Neural progenitor cell (in vitro differentiated cells): ENCODE measurements at places on chromosomes 6 and 20. TPM values are rescaled to one million over a fixed set of nuclear protein-coding genes. Genes with fewer than 3 reads are reported as not detected.

MYH7B gene
- 0.03 TPM in 1 of 2 replicates, not detected in the other for total RNA-seq

GRCh38 chr20:63979229-63979556 lies 249 bp downstream of the SAMD10 start:
- H3K36me3 ChIP-seq, result no peaks in the 10 kb centered on the region
- DNase-seq, result peak; percentile 45
- no peak overlapping the region for H3K27ac ChIP-seq
- peak overlapping the region; percentile 83 for H3K4me3 ChIP-seq

DNA sequence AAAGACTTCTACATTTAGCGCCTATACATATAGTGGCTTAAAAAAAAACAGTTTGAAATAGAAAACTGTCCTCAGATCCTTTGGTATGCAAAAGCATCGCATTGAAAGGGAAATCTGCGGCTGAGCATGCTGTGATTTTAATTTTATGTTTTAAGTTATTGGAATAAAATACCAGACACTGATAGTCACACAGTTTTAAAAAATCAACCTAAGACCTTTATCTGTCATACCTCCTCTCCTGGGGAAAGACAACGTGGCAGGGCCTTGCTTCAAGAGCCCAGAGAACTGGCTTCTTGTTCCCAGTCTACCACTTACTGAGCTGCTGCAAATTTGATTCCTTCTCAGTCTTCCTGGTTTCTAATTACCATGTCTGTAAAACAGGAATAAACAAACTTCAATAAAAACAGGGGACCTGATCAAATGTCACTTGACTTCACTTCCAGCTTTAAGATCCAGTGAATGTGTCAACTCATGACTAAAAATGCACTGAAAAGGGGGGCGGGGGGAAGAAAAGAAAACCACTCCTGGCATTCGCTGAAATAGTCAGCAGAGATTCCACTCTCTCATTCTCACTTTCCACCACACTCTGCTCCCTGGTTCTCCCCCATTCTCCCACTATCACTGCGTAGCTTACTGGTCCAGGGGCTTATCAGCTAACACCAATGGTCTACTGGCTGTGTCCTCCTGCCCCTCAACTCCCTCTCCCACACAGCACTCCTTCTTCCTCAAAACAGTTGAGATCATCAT lies 494.7 kb upstream of the MARCKS start:
- no peak for DNase-seq
- no peak overlapping the region for H3K4me3 ChIP-seq
- no peaks in the 10 kb centered on the region for H3K27me3 ChIP-seq
- no peaks in the 10 kb centered on the region for H3K36me3 ChIP-seq
- no peak overlapping the region for H3K27ac ChIP-seq
- H3K4me1 ChIP-seq, result peaks cover 10% of the 10 kb centered on the region

DNA sequence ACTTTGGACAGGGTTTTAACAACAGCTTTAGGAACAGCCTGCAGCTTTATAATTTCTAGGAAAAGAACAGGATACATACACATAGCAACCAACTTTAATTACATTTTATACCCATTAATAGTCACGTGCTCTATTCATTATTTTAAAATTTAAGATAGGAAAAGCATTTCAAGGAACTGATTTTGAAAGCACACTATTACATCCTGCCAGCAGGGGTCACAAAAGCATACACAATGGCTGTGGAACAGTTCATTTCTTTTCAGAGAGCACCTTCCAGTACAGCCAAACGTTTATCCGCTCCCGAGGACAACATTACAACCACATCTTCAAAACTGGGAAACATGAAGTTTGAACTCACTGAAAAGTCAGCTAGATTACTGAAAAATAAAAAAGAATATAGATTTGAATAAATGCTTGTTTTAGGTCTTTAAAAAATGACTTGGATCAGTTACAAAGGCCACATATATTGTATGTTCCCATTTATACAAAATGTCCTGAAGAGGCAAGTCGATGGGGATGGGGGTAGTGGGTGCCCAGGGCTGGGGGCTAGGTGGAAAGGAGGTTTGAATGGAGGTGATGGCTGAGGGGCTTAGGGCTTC lies 104.6 kb upstream of the EXOC2 start:
- H3K27ac ChIP-seq, result no peak overlapping the region
- H3K36me3 ChIP-seq, result no peaks in the 10 kb centered on the region
- no peak overlapping the region for H3K4me3 ChIP-seq
- H3K27me3 ChIP-seq, result no peaks in the 10 kb centered on the region

- H3K4me1 ChIP-seq, result peaks cover 6% of the 10 kb centered on the region
- peaks cover 20% of the 10 kb centered on the region for H3K27me3 ChIP-seq
- no peak overlapping the region for H3K4me3 ChIP-seq
Observed at GRCh38 chr20:63974402-63975200, 4.8 kb downstream of the SAMD10 start.
